ENCODE measurements at places on chromosomes 6 and 20.

DNA sequence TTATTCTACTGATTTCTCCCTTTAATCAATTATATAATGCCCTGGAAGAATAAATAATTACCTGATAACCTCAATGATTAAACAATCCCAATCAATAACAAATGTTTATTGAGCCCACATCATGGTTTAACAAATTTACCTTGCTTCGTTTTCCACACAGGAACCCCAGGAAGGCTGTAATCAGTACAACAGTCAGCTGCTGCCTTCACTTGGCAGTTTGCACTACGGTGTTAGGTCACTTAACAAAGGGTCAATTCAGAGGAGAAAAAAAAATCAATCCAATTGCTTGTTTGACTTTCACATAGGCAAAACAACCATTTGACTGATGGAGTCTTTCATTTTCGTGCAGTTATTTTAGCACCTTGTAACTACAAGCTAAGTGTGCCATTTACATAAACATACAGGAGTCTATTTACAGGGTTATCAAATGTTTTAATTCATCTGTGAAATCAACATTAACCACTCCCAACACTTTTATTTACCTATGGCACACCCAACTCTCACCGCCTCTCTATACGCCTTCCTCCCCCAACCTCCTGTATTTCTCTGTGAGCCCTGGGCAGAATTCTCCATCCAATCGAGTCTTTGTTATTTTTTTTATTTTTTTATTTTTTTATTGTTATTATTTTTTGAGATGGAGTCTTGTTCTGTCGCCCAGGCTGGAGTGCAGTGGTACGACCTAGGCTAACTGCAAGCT, 140.4 kb upstream of the TAB2 start:
- no peak for DNase-seq

- no peak for DNase-seq
Observed at GRCh38 chr20:22617160-22617559, 32.8 kb upstream of the FOXA2 start.

- DNase-seq = no peak
Observed at GRCh38 chr6:144632266-144632665, 347.1 kb downstream of the UTRN start.

DNA sequence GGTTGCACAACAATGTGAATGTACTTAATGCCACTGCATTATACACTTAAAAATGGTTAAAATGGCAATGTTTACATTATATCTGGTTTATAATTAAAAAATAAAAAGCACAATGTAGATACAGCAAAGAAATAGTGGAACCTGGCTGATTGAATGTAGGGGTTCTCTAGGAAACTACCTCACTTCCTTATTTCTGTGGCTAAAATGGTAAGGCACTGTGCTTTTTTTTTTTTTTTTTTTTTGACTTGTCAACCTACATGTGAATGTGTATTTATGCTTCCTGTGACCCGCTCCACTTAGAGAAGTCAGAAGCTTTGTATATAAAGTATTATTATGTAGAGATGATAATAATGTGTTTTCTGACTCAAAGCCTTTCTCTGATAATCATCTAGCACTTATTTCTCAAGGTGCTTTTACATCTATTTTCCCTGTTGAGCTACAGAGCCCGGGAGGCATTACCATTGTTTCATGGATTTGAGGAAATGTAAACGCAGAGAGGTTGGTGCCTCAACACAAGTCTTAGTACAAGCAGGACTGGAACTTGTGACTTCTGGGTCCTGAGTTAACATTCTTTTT, 55.0 kb downstream of the SOX4 start:
- DNase-seq = no peak

GRCh38 chr6:147779624-147780023, 271.1 kb downstream of the SAMD5 start:
- DNase-seq = no peak

DNA sequence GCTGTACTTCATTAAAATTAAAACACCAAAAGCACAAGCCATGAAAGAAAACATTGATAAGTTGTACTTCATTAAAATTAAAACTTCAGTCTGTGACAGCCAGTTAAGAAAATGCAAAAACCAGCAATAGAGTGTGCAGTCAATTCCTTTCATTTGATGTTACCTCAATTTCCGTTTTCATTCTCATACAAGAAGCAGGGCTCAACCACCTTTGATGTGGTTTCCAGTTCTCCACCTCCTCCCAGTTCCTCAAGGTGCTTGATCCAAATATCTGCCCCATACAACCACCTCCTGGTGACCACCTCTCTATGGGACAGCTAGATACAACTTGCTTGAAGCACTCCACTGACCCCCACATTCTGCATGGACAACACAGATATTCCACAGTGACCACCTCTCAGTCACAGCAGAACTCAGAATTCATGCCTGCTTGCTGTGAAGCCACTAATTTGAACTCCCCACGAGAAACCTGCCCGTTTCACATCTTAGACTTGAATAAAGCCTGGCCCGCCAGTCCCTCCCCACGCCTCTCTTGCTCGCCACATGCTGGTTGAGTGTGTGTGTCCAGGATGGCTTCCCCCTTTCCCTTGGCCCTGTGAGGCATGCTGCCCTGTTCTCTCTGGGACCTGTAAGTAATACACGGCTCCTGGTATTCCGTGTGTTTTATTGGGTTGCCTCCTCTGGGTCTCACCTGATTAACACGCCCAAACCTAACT, 66.1 kb downstream of the FAM50B start:
- no peak for DNase-seq

DNA sequence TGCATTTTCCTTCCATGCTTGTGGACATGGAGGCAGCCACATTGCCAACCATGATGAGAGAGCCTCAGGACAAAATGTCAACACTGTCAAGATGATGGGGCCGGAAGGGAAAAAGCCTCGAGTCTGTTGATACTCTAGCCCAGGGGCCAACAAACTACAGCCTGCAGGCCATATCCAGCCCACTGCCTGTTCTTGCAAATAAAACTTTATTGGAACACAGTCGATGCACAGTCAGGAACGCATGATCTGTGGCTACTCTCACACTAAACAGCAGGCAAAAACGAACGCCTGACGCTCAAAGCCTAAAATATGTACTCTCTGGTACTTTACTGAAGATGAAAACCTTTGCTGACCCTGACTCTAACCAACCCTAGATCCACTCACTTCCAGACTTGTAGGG, 72.3 kb downstream of the BMP7 start:
- DNase-seq = no peak

GRCh38 chr6:159729598-159730331, 2.5 kb downstream of the WTAP start:
- DNase-seq = no peak

- DNase-seq = no peak
Observed at GRCh38 chr6:71665931-71666330, 220.4 kb upstream of the RIMS1 start.

- DNase-seq = no peak
Observed at GRCh38 chr20:14495066-14495465, 157.7 kb upstream of the FLRT3 start.

DNA sequence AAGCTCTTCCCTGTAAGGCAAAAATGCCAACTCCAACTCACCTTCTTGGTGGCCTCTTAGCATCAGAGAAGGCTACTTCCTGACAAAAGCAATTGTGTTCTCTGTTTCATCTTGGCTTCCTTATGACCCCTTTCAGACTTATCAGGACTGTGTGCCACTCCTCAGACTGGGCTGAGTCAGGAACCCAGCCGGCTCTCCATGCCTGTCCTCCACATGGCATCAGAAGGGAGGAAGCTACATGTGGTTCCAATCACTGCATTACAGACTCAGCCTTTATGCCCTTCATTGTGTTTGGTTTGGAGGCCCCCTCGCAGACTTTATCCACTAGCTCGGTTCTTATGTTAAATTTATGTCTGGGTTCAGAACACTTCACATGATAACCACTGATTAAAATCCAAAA, 142.5 kb downstream of the SLC24A3 start:
- DNase-seq = no peak

DNA sequence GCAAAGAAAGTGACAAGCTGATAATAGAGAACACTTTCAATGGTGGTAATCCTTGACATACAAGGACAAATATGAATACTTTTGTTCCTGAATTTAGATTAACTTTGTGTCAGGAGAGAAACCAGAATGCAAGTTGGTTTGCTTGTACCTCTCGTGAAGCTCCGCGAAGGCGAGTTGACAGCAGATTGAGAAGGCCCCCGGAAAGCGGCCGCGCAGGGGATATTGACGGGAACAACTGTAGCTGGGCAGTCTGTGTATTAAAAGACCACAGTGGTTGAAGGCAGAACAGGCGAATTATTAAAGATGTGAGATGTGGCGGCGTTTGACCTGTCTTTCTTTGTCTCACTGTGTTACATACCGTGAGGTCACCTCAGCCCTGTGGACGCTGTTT, 175.8 kb upstream of the RALGAPA2 start:
- DNase-seq = no peak

DNA sequence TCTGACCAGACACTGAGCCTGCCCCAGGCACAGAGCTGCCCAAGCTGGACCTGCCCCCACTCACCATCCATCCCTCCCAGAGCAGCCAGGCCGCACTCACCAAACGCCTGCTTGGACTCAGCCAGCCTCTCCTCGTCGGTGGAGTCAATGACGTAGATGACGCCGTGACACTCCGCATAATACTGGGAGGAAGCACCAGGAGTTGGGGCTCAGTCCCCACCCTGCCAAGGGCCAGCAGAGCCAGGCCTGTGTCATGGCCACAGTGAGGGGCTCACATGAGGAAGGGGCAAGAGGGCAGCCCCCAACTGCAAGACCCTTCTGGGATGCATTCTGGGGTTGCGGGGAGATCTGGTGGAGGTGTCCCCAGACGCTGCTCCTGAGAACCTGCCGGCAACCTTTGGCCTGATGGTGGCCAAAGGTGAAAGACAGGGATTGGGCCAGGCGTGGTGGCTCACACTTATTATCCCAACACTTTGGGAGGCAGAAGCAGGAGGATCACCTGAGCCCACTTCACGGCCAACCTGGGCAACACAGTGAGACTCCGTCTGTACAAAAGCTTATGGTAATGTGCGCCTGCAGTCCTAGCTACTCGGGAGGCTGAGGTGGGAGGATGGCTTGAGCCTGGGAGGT, 5.6 kb downstream of the ARFRP1 start:
- DNase-seq = no peak

- no peak for DNase-seq
Observed at GRCh38 chr20:35735826-35736470, 6.1 kb downstream of the RBM39 start.

- DNase-seq = no peak
Observed at GRCh38 chr20:21609221-21609620, 95.4 kb upstream of the NKX2-2 start.

DNA sequence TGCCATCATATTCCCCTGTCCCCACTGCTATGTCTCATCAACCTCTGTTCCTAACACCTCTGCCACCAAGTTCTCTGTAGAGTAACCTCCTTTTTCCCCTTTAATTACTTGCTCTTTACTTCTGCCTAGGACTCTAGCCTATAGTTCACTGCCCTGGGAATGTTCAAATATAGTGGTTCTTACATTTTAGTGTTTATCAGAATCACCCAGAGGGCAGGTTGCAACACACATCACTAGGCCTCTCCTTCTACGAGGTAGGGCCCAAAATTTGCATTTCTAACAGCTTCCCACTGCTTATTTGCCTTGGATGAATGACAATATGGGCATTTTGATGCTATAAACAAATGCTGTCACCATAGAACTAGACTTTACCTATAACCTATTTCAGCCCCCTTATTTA, 23.1 kb upstream of the C6orf141 start:
- no peak for DNase-seq

GRCh38 chr6:91140449-91140848, 553.6 kb upstream of the MAP3K7 start:
- DNase-seq = no peak

DNA sequence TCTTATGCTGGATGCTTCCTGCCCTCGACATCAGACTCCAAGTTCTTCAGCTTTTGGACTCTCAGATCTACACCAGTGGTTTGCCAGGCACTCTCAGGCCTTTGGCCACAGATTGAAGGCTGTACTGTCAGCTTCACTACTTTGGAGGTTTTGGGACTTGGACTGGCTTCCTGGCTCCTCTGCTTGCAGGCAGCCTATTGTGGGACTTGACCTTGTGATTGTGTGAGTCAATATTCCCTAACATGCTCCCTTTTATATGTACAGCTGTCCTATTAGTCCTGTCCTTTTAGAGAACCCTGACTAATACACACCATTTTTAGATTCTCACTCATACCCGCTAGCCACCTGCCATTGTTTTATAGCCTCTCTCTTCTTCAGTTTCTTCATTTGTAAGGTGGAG, 382.1 kb upstream of the TSHZ2 start:
- DNase-seq = no peak

- no peak for DNase-seq
Observed at GRCh38 chr6:130233330-130233729, 10.6 kb upstream of the SAMD3 start.

GRCh38 chr6:11197175-11197536, 35.3 kb downstream of the NEDD9 start:
- no peak for DNase-seq

GRCh38 chr6:112503091-112503596, 156.0 kb downstream of the RFPL4B start:
- no peak for DNase-seq

- no peak for DNase-seq
Observed at GRCh38 chr6:120648713-120649112, 685.6 kb downstream of the TBC1D32 start.

GRCh38 chr20:60046011-60046413, 87.8 kb downstream of the CDH26 start:
- DNase-seq = no peak

DNA sequence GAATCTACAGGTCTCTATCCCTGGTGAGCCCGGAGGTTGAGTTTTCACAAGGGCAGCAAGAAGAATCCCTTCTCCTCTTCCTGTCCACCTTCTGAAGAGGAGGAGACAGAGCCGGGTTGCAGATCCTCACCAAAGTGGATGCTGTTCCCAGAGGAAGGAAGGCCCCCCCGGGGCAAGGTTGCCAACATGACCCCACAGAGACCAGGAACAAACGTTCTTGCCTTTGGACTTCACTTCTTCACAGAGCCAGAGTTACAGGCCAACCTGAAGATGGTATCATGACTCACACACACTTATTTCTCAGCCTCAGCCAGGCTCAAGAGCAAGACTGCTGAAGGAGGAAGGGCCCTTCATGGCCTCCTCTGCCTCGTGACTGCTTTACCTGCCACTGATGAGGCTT, 384.3 kb downstream of the CD83 start:
- no peak for DNase-seq

DNA sequence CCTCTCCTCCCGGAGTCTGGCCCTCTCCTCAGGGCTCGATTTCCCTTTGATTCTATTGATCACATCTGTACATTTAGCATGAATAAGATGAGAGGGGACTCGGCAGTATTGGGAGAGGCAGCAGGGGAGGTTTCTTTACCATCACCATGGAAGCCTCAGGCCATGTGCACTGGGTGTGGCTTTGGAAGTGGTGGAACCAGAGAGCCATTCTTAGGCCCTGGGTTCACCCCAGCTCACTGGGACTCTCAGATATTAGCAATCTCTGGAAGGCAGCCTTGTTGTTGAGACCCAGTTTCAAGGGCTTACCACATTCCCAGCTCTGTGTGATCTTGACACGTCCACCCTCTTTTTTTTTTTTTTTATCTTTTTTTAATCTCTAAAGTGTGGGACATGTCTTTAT, 195.9 kb upstream of the PROKR2 start:
- no peak for DNase-seq

GRCh38 chr6:56488281-56488680, 154.4 kb downstream of the DST start:
- no peak for DNase-seq
